H54 (cell line): ENCODE measurements at places on chromosomes 1 and 21.
A peak's percentile ranks its signal among the peaks of the same experiment; 100 is the strongest.

DNA sequence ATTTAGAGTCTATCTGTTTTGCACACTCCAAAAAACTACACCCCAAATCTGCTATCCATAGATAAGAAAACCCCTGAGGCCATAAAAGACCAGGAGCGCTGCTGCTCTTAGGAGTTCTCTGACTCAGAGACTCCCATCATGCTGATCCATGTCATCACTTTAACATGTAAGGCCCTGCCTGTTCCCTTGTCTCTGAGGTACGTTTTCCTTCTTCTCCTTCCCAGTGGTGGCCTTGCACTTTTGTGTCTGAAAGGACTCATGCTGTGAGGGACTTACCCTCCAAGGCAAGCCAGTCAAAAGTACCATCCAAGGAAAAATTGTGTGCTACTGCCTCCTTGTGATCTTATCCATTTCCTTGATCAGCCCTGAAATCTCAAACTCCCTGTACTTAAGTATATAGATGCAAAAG is 427.4 kb upstream of the NCAM2 start:
- no peak for DNase-seq

DNA sequence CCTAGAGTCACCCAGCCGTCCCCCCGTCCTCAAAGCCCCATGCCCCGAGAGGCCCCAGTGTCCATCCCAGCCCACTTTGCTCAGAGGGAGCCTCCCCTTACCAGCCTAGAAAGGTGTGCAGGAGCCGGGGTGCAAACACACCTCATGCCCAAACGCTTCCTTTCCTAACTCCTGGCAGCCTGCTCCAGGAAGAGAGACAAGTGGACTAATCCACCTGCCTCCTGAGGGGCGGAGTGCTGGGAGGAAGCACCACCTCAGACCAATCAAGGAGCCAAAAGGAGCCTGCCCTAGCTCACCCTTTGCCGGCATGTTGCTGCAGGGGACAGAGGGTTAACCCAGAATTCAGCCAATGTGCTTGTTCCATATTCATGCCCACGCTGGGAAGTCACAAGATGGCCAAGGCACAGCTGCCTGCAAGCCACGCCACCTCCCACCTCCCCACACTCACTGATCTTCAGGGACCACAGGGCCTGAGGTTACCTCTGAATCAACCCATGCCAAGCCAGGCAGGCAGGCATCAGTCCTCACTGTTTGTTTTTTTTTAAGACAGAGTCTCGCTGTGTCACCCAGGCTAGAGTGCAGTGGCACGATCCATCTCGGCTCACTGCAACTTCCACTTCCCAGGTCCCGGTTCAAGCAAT is 27.8 kb downstream of the PLEKHA6 start:
- DNase-seq: no peak

GRCh38 chr1:196029410-196029809 is 578.8 kb downstream of the KCNT2 start:
- DNase-seq: no peak

- no peak for DNase-seq
Measured at GRCh38 chr1:184033711-184034167, 3.8 kb downstream of the COLGALT2 start.

- no peak for DNase-seq
Measured at GRCh38 chr1:40980068-40980452, 564 bp downstream of the CTPS1 start.

- DNase-seq: no peak
Measured at GRCh38 chr1:28450561-28450960, 55.3 kb upstream of the RCC1 start.

GRCh38 chr1:38029081-38029681 is 16.6 kb downstream of the UTP11 start:
- peak; percentile 52 for DNase-seq

- DNase-seq: no peak
Measured at GRCh38 chr1:174191349-174191862, 32.1 kb downstream of the RABGAP1L start.

GRCh38 chr1:219757890-219758289 is 145.0 kb upstream of the ZC3H11B start:
- DNase-seq: no peak

DNA sequence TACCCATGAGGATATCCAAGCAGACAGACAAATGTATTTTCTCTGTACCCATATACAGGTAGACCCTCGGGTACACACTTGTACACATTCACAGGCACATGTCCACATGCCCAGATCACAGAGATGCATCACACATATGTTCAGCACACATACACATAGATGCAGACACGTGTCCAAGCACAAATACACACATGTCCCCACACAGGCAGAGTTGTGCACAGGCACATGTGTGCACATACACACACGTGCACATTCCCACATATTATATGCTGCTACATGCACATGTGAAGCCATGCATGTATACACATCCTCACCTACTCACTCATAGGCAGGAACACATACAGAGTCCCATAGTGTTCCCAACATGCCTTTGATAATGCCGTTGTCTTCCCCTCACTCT is 219.5 kb downstream of the GRIK3 start:
- DNase-seq: no peak

DNA sequence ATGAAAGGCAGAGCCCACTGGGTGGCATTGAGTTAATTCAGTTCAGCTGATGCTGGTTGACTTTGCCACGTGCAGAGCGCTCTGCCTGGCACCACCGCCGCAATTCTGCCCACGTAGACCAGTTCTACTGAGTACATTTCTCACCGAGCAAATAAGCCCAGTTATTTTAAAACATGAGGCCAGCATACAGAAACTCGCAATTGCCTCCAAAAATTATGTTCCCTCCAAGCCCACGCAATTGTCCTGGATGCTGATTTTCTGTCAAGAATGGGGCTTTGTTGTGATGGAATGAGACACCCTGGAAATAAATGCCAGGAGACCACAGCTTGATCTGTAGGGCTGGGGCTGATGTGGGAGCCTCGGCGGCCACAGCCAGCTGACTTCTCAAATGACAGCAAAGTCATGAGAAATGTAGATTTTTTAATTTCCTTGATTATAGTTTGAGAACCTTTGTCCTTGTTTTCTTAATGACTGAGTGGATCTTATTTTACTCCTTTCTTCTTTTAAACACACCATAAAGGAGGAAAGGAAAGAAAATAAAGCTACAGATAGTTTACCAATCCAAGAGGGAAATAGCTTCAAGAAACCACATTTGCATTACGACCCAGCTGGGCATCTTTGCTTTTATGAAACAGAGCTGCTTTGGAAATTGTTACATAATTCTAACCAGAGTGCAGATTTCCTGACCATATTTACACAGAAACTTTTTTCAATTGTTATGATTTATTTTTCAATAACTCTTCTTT is 11.6 kb upstream of the PARP1 start:
- no peak for DNase-seq

DNA sequence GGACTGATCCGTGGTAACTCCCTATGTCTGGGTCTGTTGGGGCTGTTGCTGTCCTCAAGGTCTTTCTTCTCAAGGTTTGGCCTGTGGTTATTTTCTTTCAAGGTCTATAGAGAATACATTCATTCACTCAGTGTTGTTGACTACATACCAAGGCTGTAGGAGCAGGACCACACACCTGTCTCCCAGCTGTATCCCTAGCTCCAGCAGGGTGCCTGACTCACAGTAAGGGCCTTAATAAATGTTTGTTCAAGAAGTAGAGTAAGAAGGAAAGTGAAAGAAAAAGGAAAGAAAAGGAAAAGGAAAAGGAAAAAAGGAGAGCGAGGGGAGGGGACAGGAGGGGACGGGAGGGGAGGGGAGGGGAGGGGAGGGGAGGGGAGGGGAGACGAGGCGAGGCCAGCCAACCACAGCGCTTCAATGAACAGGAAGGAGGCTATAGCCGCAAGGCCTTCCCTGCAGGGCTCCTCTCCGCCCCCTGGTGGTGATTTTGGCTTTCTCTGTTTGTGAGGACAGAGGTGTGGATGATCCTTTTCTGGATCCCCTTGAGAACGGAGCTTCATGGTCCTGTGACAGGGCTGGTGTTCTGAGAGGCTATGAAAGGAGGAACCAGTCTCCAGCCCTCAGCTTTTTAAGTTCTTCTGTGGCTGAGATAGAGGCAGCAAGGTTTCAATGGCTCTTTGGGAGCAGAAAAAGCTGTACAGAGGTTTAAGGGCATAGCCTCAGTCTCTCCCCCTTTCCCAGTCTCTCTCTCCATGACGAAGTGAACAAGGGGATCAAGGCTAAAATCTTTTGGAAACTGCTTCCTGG is 30.6 kb upstream of the LCE5A start:
- peak; percentile 57 for DNase-seq

GRCh38 chr1:37037690-37038089 is 3.4 kb upstream of the GRIK3 start:
- DNase-seq: no peak

GRCh38 chr1:210645582-210646257 is 317.0 kb downstream of the HHAT start:
- DNase-seq: no peak

GRCh38 chr1:67439277-67440029 is 9.3 kb upstream of the SERBP1 start:
- no peak for DNase-seq

DNA sequence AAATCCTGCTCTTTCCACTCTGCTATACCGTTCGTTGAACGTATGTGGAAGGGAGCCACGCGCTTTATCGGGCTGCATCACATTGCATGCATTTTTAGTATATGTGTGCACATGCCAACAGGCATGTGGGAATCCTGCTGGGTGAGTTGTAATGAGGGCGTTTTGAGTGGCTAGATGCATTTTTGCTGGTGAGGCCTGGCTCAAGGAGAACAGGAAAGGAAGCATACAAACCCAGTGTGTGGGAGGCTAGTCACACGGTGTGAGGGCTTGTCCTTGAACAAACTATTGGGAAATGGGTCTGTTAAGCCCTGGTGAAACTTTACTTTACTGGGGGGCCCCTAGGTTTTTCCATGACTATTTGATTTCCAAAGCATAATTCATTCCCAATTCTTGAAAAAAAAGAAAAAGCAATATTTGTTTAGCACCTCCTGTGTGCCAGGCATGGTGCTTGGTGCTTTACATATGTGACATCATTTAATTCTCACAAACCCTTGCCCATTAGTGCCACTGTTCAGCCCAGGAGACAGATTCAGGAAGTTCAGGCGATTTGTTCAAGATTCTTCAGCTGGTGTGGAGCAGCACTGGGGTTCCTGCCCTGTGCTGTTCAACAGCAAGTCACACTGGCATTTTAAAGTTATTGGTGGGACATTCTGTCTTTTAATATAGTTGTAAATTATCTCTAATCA is 25.6 kb upstream of the JUN start:
- no peak for DNase-seq

DNA sequence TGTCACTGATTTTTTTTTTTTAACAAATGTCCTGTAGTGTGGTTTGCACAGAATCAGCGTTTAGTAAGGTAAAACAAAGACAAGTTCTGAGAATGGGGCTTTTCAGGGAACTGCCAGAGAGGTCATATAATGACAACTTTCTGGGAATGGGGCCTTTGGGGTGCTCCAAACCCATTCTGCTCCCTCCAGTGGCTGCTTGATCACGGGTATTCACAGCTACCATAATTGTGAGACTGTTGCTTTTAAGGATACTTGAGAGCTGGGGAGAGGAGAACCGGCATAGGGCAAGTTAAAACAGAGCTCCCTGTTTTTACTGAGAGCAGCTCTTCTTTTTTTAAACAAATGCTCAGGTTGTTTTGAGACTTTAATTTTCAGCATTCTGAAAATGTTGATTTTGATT is 48.2 kb downstream of the CYP2J2 start:
- DNase-seq: no peak

- DNase-seq: no peak
Measured at GRCh38 chr21:23986214-23986613, 1621.1 kb downstream of the MRPL39 start.

- no peak for DNase-seq
Measured at GRCh38 chr1:8476006-8476405, 158.1 kb downstream of the SLC45A1 start.

DNA sequence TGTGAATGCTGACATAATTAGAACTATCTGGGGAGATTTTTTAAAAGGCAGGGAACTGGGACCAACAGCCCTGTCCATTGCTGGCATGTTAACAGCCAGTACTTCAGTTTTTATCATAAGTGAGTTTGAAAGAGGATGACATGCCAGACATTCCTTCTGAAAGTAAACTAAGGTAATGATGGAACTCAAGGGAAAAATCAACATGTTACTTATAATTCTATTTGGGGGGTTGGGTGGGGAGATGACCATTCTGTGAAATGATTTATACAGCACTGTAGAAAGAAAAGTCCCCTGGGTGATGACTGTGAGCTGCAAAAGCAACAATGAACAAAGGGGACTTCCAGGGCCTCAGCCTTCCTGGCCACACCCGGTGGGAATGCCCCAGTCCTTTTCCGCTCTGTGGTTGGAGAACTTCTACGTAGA is 5.4 kb upstream of the LAMC2 start:
- DNase-seq: peak; percentile 40

- DNase-seq: no peak
Measured at GRCh38 chr1:104358621-104359020, 608.9 kb downstream of the AMY1C start.

DNA sequence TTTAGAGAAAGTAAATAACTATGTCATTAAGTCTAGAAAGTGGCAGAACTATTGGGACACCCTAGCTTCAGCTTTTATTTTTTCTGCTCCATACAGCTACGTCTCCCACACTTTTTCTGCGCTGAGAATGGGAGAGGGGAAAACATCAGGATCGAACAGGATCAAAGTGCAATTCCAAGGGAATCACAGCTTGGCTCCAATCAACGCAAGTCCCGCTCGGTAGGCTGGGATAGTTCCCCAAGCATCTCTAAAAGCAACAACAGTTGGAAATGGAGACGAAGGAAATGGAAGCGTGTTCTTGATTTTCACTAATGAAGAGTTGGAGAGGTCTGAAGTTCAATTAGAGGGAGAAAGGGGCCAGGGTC is 536 bp downstream of the HMGCL start:
- DNase-seq: no peak

DNA sequence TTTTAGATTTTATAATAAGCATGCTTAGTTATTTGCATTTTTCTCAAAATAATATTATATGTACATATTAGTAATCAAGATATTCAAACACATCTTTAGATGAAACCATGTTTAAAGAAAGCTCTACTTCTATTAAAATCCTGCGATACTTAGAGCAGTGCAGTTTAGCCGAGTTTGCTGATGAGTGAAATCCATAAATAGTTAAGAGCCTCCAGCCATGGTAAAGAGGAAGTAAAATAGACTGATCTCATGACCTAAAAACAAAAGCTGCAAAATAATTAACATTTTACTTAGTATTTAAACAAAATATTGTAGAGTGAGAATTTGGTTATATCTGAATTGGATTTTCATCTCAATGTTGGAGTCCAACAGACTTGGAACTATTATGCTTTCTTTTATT is 147.4 kb upstream of the NRIP1 start:
- no peak for DNase-seq

DNA sequence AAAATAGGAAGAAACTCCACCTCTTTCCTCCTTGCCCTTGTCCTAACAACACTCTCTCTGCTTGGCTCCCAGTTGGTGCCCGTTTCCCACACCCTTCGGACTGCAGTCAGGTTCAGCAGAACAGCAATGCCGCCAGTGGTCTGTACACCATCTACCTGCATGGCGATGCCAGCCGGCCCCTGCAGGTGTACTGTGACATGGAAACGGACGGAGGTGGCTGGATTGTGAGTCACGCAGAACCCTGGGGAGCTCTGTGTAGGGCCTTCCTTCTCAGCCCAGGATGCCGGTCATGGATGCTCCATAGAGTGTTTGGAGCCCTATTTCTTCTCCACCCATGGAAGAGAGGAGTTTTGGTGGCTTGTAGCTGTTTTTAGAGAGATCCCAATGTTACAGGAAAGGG is 60.9 kb downstream of the TNN start:
- no peak for DNase-seq
